ENCODE measurements at places on chromosomes 5 and 9.
A peak's percentile ranks its signal among the peaks of the same experiment; 100 is the strongest.

DNA sequence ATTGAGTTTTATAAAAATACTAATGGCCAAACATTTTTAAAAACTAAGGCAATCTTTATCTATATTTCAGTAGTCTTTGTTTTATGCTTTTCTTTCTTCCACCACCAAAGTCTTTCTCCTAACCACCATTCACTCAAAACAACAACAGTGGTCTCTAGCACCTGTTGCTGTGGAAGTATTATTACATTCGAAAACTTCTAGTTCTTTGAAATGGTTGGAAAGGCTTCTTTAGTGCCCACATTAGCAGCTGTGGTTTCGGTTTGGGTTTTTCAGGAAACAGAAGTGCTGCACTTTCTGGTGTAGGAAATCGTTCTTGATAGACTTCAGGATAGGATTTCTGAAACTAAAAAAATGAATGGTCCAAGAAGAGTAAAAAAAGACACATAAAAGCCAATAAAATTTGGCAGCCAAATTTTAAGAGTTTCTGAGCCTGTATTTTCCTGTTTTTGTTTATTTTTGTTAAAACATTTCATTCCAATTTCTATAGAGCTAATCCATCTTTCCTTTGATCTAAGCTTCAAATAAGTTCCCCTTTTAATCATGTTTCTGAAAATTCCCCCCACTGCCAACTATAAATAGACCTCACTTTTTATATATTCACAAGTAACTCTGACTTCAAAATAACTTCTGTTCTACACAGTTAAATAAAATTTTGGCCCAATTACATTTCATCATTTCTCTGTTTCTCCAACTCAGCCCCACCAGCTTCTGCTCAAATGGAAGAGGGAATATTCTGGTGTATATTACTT, 102.2 kb downstream of the DEPDC1B start:
- 0 out of 2 replicates have a peak overlapping the region, but pooled peaks have one; percentile 6 for H3K4me3 ChIP-seq
- H3K27me3 ChIP-seq: no peaks in the 10 kb centered on the region
- H3K27ac ChIP-seq: peak overlapping the region; percentile 78

DNA sequence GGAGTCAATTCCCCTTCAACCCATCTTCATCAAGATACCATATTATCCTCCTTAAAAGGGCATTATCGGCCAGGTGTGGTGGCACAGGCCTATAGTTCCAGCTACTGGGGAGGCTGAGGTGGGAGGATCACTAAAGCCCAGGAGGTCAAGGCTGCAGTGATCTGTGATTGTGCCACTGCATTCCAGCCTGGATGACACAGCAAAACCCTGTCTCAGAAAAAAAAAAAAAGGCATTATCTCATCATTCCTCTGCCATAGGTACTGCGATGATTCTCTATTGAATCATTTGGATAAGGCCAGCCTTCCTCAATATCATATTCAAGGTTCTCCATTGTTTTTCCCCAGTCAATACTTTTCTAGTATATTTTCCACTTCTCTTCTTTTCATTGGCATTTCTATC, 39.2 kb upstream of the RAB3C start:
- H3K27ac ChIP-seq: no peak overlapping the region
- DNase-seq: no peak
- H3K4me1 ChIP-seq: no peaks in the 10 kb centered on the region

GRCh38 chr5:2556375-2556966, 195.0 kb downstream of the IRX2 start:
- H3K27me3 ChIP-seq: no peaks in the 10 kb centered on the region
- DNase-seq: no peak
- no peak overlapping the region for H3K4me3 ChIP-seq
- H3K27ac ChIP-seq: no peak overlapping the region
- no peaks in the 10 kb centered on the region for H3K36me3 ChIP-seq

DNA sequence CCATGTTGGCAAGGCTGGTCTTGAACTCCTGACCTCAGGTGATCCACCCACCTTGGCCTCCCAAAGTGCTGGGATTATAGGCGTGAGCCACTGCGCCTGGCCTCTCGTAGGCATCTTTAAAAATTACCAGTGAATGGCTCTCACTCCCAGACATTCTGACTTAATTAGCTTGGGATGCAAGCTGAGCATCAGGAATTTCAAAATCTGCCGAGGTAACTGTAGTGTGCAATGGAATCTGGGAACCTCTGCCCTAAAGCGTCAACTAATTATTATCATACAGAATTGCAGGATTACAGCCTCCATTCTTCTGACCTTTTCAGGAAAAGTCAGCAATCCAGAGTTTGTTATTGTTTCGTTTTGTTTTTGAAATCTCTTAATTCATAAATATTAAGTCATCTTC, 213.4 kb upstream of the DMAC1 start:
- no peaks in the 10 kb centered on the region for H3K4me1 ChIP-seq
- no peak overlapping the region for H3K4me3 ChIP-seq
- DNase-seq: no peak
- H3K27me3 ChIP-seq: no peaks in the 10 kb centered on the region
- H3K27ac ChIP-seq: no peak overlapping the region

DNA sequence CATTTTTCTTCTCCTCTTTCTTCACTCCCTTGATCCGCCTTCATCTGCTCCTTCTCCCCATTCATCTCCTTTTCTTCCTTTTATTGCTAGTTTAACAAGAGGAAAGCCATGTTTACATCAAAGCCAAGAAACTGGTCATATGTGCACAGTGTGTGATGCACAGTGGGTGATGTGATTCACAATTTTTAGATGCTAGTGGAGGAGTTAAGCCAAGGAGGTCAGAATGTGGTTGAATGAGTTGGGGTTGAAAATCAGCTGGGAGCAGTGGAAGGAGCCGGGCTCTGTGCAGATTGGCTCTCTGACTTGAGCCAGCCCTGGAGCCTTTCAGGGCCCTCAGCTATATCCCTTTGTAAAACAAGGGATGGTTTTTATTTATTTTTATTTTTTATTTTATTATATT, 7.3 kb downstream of the ACER2 start:
- H3K4me1 ChIP-seq: no peaks in the 10 kb centered on the region
- no peak overlapping the region for H3K4me3 ChIP-seq
- H3K27ac ChIP-seq: no peak overlapping the region
- no peaks in the 10 kb centered on the region for H3K27me3 ChIP-seq
- H3K36me3 ChIP-seq: no peaks in the 10 kb centered on the region
- DNase-seq: no peak

GRCh38 chr9:126499911-126500599, 113.7 kb upstream of the LMX1B start:
- no peak overlapping the region for H3K27ac ChIP-seq
- DNase-seq: no peak
- H3K4me3 ChIP-seq: peak overlapping the region; percentile 61

DNA sequence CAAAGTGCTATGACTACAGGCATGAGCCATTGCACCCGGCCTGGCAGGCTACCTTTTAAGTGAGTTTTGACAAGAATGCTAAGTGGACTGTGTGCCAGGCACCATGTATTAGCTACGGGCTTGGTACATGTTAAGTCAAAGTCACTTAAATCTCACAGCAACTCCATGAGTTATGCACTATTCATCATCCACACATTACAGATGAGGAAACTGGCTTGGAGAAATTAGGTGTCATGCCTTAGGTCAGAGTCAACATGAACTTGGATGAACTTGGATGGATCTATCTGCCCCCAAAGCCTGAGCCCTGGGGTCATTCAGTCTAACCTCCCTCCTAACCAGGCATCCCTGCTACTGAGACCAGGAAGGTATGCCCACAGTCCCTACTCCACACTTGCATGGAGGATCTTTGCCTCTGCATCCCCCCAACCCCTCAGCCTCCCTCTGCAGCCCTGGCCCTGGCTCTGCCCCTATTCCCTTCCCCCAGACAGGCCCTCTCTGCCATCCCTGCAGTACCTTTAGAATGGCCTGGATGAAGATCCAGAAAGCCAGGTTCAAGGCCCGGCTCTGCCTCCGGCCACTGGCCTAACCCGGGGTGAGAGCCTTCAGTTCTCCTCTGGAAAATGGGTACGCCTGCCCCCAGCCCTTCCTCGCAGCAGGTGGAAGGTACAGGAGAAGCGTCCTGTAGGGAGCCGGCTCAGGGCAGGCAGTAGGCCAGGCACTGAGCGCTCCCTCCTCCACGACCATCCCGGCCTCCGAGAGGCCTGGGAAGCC, 685 bp upstream of the ADGRD2 start:
- no peaks in the 10 kb centered on the region for H3K36me3 ChIP-seq
- H3K4me3 ChIP-seq: no peak overlapping the region
- H3K4me1 ChIP-seq: no peaks in the 10 kb centered on the region
- DNase-seq: no peak

- no peaks in the 10 kb centered on the region for H3K36me3 ChIP-seq
- no peaks in the 10 kb centered on the region for H3K27me3 ChIP-seq
- H3K4me1 ChIP-seq: no peaks in the 10 kb centered on the region
- no peak overlapping the region for H3K27ac ChIP-seq
- H3K4me3 ChIP-seq: no peak overlapping the region
- no peak for DNase-seq
Observed at GRCh38 chr5:39257554-39257953, 38.2 kb upstream of the FYB1 start.

All from MM.1S (cell line).